ENCODE measurements at places on chromosomes 16 and 17.
A peak's percentile ranks its signal among the peaks of the same experiment; 100 is the strongest.

- H3K4me1 ChIP-seq: peaks cover 26% of the 10 kb centered on the region
- H3K4me3 ChIP-seq: peak overlapping the region; percentile 97
- no peak for DNase-seq
- H3K27me3 ChIP-seq: no peaks in the 10 kb centered on the region
These were observed 991 bp downstream of the DUS1L start for GRCh38 chr17:82064433-82065192.

- no peaks in the 10 kb centered on the region for H3K27me3 ChIP-seq
- H3K36me3 ChIP-seq: no peaks in the 10 kb centered on the region
- no peaks in the 10 kb centered on the region for H3K4me1 ChIP-seq
These were observed 64.5 kb upstream of the HSBP1 start for GRCh38 chr16:83743241-83743640.

DNA sequence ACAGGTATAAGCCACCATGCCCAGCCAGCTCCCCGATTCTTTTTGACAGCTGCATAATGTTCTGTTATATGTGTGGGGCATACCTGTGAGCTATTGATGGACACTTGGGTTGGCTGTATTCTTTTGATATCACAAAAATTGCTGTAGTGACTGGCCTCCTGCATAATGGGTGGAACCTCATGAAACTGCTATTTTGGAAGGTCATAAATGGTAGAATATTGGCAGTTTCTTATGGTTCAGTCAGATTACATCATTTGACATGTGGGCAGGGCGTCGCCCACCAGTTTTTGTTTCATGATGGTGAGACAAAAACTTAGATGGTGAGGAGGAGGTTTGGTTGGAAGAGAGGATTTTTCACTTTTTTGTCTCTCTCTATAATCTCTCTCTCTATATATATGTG is 26.7 kb upstream of the POLR3E start:
- H3K4me3 ChIP-seq: no peak overlapping the region
- H3K36me3 ChIP-seq: peaks cover 92% of the 10 kb centered on the region
- DNase-seq: no peak
- no peaks in the 10 kb centered on the region for H3K27me3 ChIP-seq
- no peaks in the 10 kb centered on the region for H3K4me1 ChIP-seq
- no peak overlapping the region for H3K27ac ChIP-seq

GRCh38 chr16:14958970-14959369 is 15.9 kb upstream of the PDXDC1 start:
- H3K36me3 ChIP-seq: no peaks in the 10 kb centered on the region
- no peaks in the 10 kb centered on the region for H3K27me3 ChIP-seq
- H3K4me1 ChIP-seq: no peaks in the 10 kb centered on the region
- H3K27ac ChIP-seq: no peak overlapping the region
- DNase-seq: no peak
- H3K4me3 ChIP-seq: no peak overlapping the region

- no peaks in the 10 kb centered on the region for H3K27me3 ChIP-seq
- H3K4me3 ChIP-seq: no peak overlapping the region
- no peak overlapping the region for H3K27ac ChIP-seq
These were observed 14.6 kb upstream of the SLC38A7 start for GRCh38 chr16:58699151-58699550.

DNA sequence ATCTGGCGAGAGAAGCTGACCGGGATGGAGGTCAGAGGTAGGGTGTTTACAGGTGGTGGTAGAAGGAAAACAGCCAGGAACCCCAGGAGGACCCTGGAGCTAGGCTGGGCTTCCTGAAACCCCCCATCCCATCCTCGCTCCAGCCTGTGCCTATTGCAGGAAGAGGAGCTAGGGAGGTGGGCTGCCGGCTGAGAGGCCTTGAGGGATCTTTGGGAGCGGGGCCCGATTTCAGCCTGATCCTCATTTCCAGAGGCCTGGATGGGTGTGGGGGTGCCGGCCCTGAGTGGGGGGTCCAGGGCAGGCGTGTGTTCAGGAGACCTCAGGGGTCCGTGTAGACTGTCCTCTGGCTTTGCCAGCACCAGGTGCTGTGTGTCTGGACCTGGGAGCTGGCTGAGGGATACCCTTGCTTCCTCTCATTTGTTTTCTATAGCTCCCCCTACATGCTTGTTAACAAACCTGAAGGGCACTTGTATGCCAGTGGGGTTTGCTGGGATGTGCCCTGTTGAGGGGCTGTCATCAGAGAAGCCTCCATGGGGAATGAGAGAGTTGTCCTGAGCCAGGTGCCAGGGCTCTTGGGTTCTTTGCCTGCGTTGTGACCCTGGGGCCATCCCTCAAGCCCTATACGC is 18.9 kb upstream of the RAP1GAP2 start:
- H3K36me3 ChIP-seq: no peaks in the 10 kb centered on the region
- peaks cover 73% of the 10 kb centered on the region for H3K27me3 ChIP-seq
- H3K4me3 ChIP-seq: no peak overlapping the region
- H3K27ac ChIP-seq: no peak overlapping the region

DNA sequence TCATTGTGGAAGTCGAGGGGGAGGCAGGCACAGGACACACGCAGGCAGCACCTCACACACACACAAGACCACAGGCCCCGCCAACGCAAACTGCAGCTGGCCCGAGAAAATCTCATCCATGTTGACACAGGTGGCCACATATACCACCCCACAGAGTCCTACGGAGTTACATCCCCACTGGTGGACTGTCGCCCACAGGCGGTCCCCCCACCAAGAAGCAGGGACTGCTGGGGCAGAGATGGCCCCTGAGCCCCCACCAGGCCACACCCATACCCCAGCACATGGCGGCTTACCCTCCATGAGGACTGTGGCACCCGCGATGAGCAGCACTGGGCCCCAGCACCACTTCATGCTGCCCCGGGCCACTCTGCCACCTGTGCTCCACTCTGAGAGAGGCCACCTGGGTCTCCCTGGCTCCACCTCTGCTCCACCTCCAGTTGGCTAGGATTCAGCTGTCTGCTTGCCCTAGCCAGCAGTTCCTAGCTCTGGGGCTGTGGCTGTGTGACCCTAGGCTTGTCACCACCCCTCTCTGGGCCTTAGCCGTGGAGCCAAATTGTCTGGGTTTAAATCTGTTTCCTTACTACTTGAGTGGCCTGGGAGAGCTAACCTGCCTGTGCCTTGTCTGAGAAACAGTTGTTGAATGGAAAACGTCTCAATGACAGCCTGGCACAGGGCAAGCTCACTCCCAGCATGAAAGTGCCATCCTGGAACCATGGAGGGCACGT is at the start of gene PRSS53:
PRSS53 (minus strand) TSS at position 485 of the 725 bp plus-strand sequence; CDS start at position 351, 134 bp downstream.
- H3K4me3 ChIP-seq: no peak within 1 kb of the TSS
- H3K27me3 ChIP-seq: no peaks in the 10 kb centered on the region
- peaks cover 12% of the 10 kb centered on the region for H3K4me1 ChIP-seq
- no peak within 1 kb of the TSS for H3K27ac ChIP-seq
- DNase-seq: no peak

- DNase-seq: no peak
- H3K27ac ChIP-seq: no peak overlapping the region
- no peaks in the 10 kb centered on the region for H3K27me3 ChIP-seq
- H3K4me3 ChIP-seq: peak overlapping the region; percentile 17
- peaks cover 5% of the 10 kb centered on the region for H3K4me1 ChIP-seq
These were observed 62.0 kb upstream of the NUDT7 start for GRCh38 chr16:77660311-77660710.

DNA sequence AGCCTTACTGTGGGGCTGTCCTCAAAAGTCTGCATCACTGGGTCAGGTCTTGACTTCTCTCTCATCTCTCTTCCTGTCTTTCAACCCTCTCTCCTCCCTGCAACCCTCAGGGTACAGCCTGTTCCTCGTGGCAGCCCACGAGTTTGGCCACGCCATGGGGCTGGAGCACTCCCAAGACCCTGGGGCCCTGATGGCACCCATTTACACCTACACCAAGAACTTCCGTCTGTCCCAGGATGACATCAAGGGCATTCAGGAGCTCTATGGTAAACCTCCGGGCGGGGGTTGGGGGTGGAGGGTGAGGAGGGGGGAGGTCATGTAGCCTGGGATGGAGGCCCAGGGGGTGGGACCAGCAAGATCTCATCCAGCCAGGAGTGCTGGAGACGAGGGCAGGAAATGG is 12.7 kb downstream of the MMP2 start:
- no peak overlapping the region for H3K27ac ChIP-seq
- H3K4me3 ChIP-seq: no peak overlapping the region
- H3K36me3 ChIP-seq: peaks cover 11% of the 10 kb centered on the region

GRCh38 chr16:12732600-12732999 is 71.1 kb downstream of the CPPED1 start:
- no peaks in the 10 kb centered on the region for H3K27me3 ChIP-seq
- no peak for DNase-seq
- no peak overlapping the region for H3K27ac ChIP-seq
- no peak overlapping the region for H3K4me3 ChIP-seq
- H3K36me3 ChIP-seq: peaks cover 14% of the 10 kb centered on the region

- peak overlapping the region; percentile 83 for H3K27ac ChIP-seq
- H3K27me3 ChIP-seq: no peaks in the 10 kb centered on the region
- no peaks in the 10 kb centered on the region for H3K4me1 ChIP-seq
- H3K36me3 ChIP-seq: no peaks in the 10 kb centered on the region
- no peak overlapping the region for H3K4me3 ChIP-seq
These were observed 5.1 kb upstream of the KLHL36 start for GRCh38 chr16:84643180-84643583.

- no peak overlapping the region for H3K4me3 ChIP-seq
- no peak overlapping the region for H3K27ac ChIP-seq
- no peaks in the 10 kb centered on the region for H3K27me3 ChIP-seq
- no peak for DNase-seq
- no peaks in the 10 kb centered on the region for H3K36me3 ChIP-seq
These were observed 5.0 kb upstream of the DCTPP1 start for GRCh38 chr16:30434852-30435251.

GRCh38 chr16:14004729-14005315 is 66.3 kb upstream of the MRTFB start:
- H3K36me3 ChIP-seq: no peaks in the 10 kb centered on the region
- peaks cover 39% of the 10 kb centered on the region for H3K4me1 ChIP-seq

- H3K4me3 ChIP-seq: peak overlapping the region; percentile 61
- no peaks in the 10 kb centered on the region for H3K36me3 ChIP-seq
- H3K27ac ChIP-seq: no peak overlapping the region
These were observed 4.4 kb upstream of the HIC1 start for GRCh38 chr17:2050300-2051060.

Data from tibial artery (tissue), 4 donors.